ENCODE measurements at places on chromosomes 4 and X. TPM values are rescaled to one million over a fixed set of nuclear protein-coding genes. Genes with fewer than 3 reads are reported as not detected.

GRCh38 chr4:35539404-35540055, 704.8 kb downstream of the ARAP2 start:
- no peaks in the 10 kb centered on the region for H3K36me3 ChIP-seq
- H3K4me1 ChIP-seq = peaks cover 10% of the 10 kb centered on the region
- no peak overlapping the region for H3K4me3 ChIP-seq
- H3K27me3 ChIP-seq = no peaks in the 10 kb centered on the region
- no peak overlapping the region for H3K27ac ChIP-seq

EDNRA gene
- 2.0 TPM for total RNA-seq

CSAG1 gene
- 1.2 TPM for total RNA-seq

- no peaks in the 10 kb centered on the region for H3K27me3 ChIP-seq
- no peak for DNase-seq
- no peaks in the 10 kb centered on the region for H3K4me1 ChIP-seq
- no peak overlapping the region for H3K27ac ChIP-seq
- no peak overlapping the region for H3K4me3 ChIP-seq
Observed at GRCh38 chrX:40514376-40514775, 66.4 kb upstream of the ATP6AP2 start.

ANOS1 gene
- total RNA-seq = 0.12 TPM

DNA sequence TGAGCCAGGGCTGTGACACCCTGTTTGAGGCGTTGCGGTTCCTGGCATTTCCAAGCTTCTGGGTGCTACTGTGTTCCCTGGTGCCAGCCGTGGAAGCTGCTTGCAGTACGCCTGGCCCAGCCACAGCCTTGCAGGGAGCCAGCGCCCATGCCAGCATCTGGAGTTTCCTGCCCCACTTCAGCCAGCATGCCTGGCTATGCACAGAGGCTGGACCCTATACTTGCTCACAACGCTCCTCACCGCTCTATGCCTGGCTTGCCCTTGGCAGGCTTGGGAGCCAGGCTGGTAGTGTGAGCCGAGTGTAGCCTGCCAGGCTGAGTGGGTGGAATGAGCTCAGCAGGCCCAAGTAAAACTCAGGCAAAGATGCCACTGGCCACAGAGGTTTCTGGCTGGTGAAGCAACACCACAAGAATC, 22.4 kb downstream of the PRRG1 start:
- no peaks in the 10 kb centered on the region for H3K27me3 ChIP-seq
- no peak overlapping the region for H3K27ac ChIP-seq
- H3K4me1 ChIP-seq = no peaks in the 10 kb centered on the region
- no peak for DNase-seq

GRCh38 chrX:77519765-77520164, 72.6 kb downstream of the FGF16 start:
- H3K4me1 ChIP-seq = no peaks in the 10 kb centered on the region
- H3K4me3 ChIP-seq = no peak overlapping the region
- no peaks in the 10 kb centered on the region for H3K36me3 ChIP-seq

DNA sequence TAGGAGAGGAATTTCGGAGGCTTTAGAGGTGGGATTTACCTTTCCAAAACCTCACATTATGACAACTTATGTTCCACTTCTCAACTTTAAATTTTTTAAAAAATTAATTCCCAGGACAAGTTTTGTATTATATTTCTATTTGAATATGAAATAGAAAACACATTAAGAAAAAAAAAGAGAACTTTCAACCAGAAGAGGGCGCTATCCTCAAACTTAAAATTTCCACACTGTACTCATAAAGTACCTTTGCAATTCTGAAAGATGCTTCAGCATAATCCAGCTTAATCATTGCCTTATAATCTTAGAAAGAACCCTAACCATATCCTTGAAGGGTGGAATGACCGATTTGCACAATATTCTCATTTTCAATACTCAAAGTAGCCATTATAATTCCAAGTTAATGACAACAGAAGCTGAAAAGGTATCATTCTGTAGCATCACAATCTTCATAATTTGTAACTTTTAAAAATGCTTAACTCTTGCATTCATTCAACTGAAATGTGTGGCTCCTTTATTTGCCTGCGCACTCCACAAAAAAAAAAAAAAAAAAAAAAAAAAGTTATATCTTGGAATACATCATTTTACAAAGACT, 158.0 kb downstream of the KCNIP4 start:
- peak; percentile 16 for DNase-seq
- no peaks in the 10 kb centered on the region for H3K4me1 ChIP-seq
- H3K4me3 ChIP-seq = no peak overlapping the region
- H3K27ac ChIP-seq = no peak overlapping the region
- H3K36me3 ChIP-seq = no peaks in the 10 kb centered on the region

TLL1 gene
- 0.37 TPM for total RNA-seq

GRCh38 chr4:40888933-40889332, 139.2 kb downstream of the NSUN7 start:
- H3K27me3 ChIP-seq = no peaks in the 10 kb centered on the region
- H3K27ac ChIP-seq = no peak overlapping the region
- no peaks in the 10 kb centered on the region for H3K4me1 ChIP-seq
- H3K36me3 ChIP-seq = 0 out of 2 replicates have a peak, but pooled peaks cover 3% of the 10 kb centered on the region

NXT2 gene
- total RNA-seq = 14.3 TPM

FRG2 gene
- total RNA-seq = not detected

VSIG1 gene
- 0.07 TPM for total RNA-seq

- no peak overlapping the region for H3K27ac ChIP-seq
- H3K27me3 ChIP-seq = no peaks in the 10 kb centered on the region
- H3K4me1 ChIP-seq = no peaks in the 10 kb centered on the region
Observed at GRCh38 chrX:15416133-15416993, 32.1 kb upstream of the VEGFD start.

DNA sequence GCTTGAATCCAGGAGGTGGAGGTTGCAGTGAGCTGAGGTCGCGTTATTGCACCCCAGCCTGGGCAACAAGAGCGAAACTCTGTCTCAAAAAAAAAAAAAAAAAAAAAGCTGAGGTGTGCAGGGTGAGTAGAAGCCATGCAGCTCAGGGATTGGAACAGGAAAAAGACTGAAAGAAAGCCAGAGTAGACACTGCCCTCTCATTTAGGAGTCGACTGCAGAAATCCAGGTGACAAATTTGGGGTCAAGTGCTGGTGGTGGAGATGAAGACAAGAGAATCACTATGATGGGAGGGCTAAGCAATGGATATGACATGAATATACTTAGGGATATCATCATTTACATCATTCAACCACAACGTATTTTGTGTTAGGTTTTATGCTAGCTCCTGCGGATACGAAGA, 1.9 kb downstream of the NEIL3 start:
- no peaks in the 10 kb centered on the region for H3K27me3 ChIP-seq
- peaks cover 3% of the 10 kb centered on the region for H3K4me1 ChIP-seq
- H3K36me3 ChIP-seq = no peaks in the 10 kb centered on the region
- no peak overlapping the region for H3K4me3 ChIP-seq
- H3K27ac ChIP-seq = no peak overlapping the region
- no peak for DNase-seq

Data from HCT116 (cell line).